Cardiac atrium fibroblast (primary cell): ENCODE measurements at places on chromosomes 7 and 10. TPM values are rescaled to one million over a fixed set of nuclear protein-coding genes. Genes with fewer than 3 reads are reported as not detected.

ZNF511 gene
- 24.2 and 27.1 TPM in 2 replicates for total RNA-seq

CCDC71L gene
- total RNA-seq, result 33.4 and 48.8 TPM in 2 replicates

NANOS1 gene
- total RNA-seq, result 8.7 and 14.3 TPM in 2 replicates

CNTNAP2 gene
- under 0.01 TPM in 1 of 2 replicates, not detected in the other for total RNA-seq

IQUB gene
- total RNA-seq, result under 0.01 and 0.54 TPM in 2 replicates

ACSL5 gene
- 8.1 and 9.6 TPM in 2 replicates for total RNA-seq

BTRC gene
- total RNA-seq, result 7.0 and 13.1 TPM in 2 replicates

HABP2 gene
- not detected in 2 replicates for total RNA-seq

ELMO1 gene
- total RNA-seq, result 0.54 and 5.8 TPM in 2 replicates

FGL2 gene
- total RNA-seq, result 0.97 and 7.6 TPM in 2 replicates
